Activated T-cell treated with anti-CD3 and anti-CD28 coated beads for 1 hour (primary cell): ENCODE measurements at places on chromosomes 6 and 20.

DNA sequence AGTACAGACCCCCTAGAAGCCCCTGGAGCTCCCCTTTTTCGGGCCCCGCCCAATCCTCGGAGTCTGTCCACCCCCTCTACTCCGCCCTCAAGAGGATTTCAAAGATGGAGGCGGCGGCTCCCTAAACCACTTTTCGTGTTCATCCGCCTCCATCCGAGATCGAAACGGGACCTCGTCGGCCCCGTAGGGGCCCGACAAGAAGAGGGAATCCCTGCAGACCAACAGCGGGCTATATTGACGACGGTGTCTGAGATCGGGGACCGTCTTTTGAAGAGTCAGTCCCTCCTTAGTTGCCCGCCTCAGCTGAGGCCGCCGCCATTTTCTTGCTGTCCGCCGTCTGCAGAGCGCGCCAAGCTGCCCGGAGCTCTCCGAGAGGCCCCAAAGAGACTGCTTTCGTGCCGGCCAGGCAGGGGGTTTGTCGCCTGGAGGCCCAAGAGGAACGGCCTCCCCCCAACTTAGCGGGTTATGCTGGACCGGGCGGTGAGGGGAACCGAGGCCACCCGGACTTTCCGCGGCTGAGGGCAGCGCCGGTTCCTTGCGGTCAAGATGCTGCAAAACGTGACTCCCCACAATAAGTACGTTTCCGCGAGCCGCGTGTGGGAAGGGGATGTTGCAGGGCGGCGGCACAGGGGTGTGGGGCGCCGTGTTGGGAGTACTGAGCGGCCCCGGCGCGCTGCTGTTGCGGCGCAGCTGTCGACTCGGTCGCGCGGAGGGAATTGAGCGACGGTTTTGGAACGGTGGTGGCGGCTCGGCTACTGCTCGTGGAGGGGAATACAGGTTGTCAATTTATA, 4.2 kb downstream of the BRD2 start:
- peak; percentile 44 for DNase-seq

GRCh38 chr6:46440141-46440540, 51.1 kb downstream of the RCAN2 start:
- no peak for DNase-seq

- DNase-seq = no peak
These were observed 384.6 kb downstream of the CDKAL1 start for GRCh38 chr6:20918868-20919267.

GRCh38 chr6:28648878-28649375, 123.2 kb downstream of the GPX5 start:
- DNase-seq = no peak

GRCh38 chr20:13817342-13817741, 32.5 kb downstream of the NDUFAF5 start:
- no peak for DNase-seq
